ENCODE measurements at places on chromosomes 1 and 21.
A peak's percentile ranks its signal among the peaks of the same experiment; 100 is the strongest.

GRCh38 chr21:45829668-45830067 lies 151.9 kb upstream of the COL6A1 start:
- H3K27me3 ChIP-seq, result no peaks in the 10 kb centered on the region
- no peak for DNase-seq
- H3K27ac ChIP-seq, result no peak overlapping the region
- no peaks in the 10 kb centered on the region for H3K36me3 ChIP-seq
- no peak overlapping the region for H3K4me3 ChIP-seq

GRCh38 chr1:44619261-44619900 lies 54.9 kb downstream of the TMEM53 start:
- peaks cover 18% of the 10 kb centered on the region for H3K27me3 ChIP-seq
- H3K36me3 ChIP-seq, result no peaks in the 10 kb centered on the region
- peak; percentile 82 for DNase-seq
- no peaks in the 10 kb centered on the region for H3K4me1 ChIP-seq
- H3K27ac ChIP-seq, result no peak overlapping the region
- no peak overlapping the region for H3K4me3 ChIP-seq

GRCh38 chr1:10353282-10353681 lies 45.6 kb upstream of the PGD start:
- DNase-seq, result no peak
- no peak overlapping the region for H3K4me3 ChIP-seq
- no peaks in the 10 kb centered on the region for H3K27me3 ChIP-seq
- H3K4me1 ChIP-seq, result no peaks in the 10 kb centered on the region
- H3K36me3 ChIP-seq, result peaks cover 3% of the 10 kb centered on the region
- H3K27ac ChIP-seq, result no peak overlapping the region

DNA sequence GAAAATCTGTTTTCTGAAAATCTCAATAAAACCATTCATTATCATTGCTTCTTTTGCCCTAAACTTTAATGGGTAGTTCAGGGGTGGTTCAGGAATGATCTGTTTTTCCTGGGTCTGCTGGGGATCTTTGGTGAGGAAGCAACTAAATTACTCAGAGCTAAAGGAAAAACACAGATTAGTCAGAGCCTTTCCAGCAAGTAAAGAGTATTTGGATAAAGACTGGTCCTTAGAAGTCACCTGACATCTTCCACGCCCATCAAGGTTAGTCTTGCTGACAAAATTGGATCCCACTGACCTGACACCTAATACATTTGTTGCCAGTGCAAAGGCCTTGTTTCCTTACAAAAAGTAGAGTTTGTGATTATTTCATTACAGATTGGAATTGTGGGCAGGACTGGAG lies 24.2 kb downstream of the HSPA13 start:
- no peaks in the 10 kb centered on the region for H3K27me3 ChIP-seq
- H3K36me3 ChIP-seq, result no peaks in the 10 kb centered on the region
- no peak for DNase-seq
- no peak overlapping the region for H3K27ac ChIP-seq

- no peak overlapping the region for H3K4me3 ChIP-seq
- H3K4me1 ChIP-seq, result peaks cover 2% of the 10 kb centered on the region
- no peaks in the 10 kb centered on the region for H3K27me3 ChIP-seq
- no peak for DNase-seq
- H3K27ac ChIP-seq, result no peak overlapping the region
Observed at GRCh38 chr1:226816576-226816975, 53.8 kb upstream of the PSEN2 start.

DNA sequence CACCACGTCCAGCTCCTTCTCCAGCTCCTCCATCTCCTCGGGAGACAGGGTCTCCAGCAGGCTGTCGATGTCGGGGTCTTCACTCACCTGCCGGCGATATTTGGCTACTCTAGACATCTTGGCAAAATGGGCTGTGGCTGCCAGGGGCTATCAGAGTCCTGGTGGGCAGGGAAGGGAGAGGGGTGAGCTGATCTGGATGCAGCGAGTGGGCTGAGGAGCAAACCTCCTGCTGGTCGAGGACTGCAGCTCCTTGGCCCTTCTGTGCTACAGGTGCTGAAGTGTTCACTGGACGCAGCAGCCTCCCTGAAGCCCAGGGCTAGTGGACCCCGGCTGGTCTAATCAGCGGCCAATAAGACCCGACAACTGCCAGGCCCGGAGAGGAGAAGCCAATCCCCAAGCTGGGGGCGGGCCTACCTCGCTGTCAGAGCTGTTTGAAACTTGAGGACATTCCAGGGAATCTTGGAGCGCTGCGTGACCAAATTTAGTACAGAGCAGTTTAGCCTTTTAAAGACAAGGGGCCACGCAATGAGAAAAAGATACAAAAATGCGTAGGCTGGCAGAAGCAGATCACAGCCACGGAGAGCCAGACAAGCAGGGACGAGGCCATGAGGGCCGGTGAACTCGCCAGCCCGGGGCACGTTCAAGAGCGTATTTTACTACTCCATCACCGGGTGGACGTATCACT lies at the start of gene LMOD1:
Gene LMOD1, minus strand, starts transcription at position 325 of the 685 bp plus-strand sequence. Its CDS starts 208 bp downstream, at position 117.
- H3K27me3 ChIP-seq, result no peaks in the 10 kb centered on the region
- no peaks in the 10 kb centered on the region for H3K36me3 ChIP-seq
- H3K4me1 ChIP-seq, result no peaks in the 10 kb centered on the region
- peak within 1 kb of the TSS; percentile 55 for H3K4me3 ChIP-seq
- peak within 1 kb of the TSS; percentile 76 for H3K27ac ChIP-seq
- peak; percentile 97 for DNase-seq

DNA sequence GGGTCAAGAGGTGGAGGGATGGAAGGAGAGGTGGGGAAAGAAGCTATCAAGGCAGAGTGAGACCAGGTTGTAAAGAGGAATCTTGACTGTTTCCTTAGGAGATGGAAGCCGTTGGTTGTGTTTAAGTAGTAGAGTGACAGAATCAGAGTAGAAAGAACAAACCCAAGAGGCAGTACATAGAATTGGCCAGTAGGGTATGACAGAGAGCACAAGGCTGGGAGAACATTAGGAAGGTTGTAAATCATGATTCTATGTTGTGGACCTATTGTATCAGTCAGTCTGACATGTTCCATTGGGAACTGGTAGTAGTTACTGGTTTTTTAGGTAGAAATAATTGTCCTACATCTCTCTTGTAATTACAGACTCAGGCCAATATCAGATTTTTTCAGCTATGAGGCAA lies 486.9 kb upstream of the USP24 start:
- no peaks in the 10 kb centered on the region for H3K4me1 ChIP-seq
- H3K27me3 ChIP-seq, result no peaks in the 10 kb centered on the region
- no peak for DNase-seq
- no peak overlapping the region for H3K4me3 ChIP-seq
- H3K36me3 ChIP-seq, result no peaks in the 10 kb centered on the region

DNA sequence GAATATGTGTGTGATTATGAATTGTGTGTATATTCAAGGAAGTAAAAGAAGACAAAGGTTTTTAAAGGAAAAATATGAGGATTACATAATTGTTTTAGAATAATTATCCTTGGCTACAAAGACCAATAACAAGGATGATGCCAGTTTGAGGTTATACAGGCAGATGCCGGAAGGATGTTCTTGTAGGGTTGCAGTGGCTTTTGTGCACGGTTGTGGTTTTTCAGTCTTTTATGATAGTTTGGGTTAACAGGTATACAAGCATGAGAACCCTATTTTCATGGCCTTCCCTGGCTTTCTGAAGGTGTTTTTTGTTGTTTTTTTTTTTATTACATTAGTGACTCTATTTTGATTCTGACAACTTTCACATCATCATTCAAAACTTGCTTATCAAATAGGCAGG lies 4.9 kb downstream of the CR2 start:
- no peak for DNase-seq
- peaks cover 9% of the 10 kb centered on the region for H3K27me3 ChIP-seq
- H3K27ac ChIP-seq, result no peak overlapping the region
- H3K36me3 ChIP-seq, result no peaks in the 10 kb centered on the region
- H3K4me1 ChIP-seq, result no peaks in the 10 kb centered on the region

- no peaks in the 10 kb centered on the region for H3K27me3 ChIP-seq
- H3K36me3 ChIP-seq, result no peaks in the 10 kb centered on the region
- peak; percentile 96 for DNase-seq
Observed at GRCh38 chr1:183023146-183023600, at the start of gene LAMC1. TSS of gene LAMC1 (plus strand) at chr1:183023420. CDS start at chr1:183023717, 297 bp downstream.

- no peak overlapping the region for H3K27ac ChIP-seq
- no peak overlapping the region for H3K4me3 ChIP-seq
- no peaks in the 10 kb centered on the region for H3K4me1 ChIP-seq
- no peak for DNase-seq
- no peaks in the 10 kb centered on the region for H3K27me3 ChIP-seq
Observed at GRCh38 chr1:66506393-66506687, 27.6 kb upstream of the SGIP1 start.

GRCh38 chr1:118871582-118872171 lies 116.5 kb downstream of the TBX15 start:
- H3K36me3 ChIP-seq, result no peaks in the 10 kb centered on the region
- H3K27ac ChIP-seq, result no peak overlapping the region
- H3K4me1 ChIP-seq, result no peaks in the 10 kb centered on the region
- no peak overlapping the region for H3K4me3 ChIP-seq
- DNase-seq, result no peak

DNA sequence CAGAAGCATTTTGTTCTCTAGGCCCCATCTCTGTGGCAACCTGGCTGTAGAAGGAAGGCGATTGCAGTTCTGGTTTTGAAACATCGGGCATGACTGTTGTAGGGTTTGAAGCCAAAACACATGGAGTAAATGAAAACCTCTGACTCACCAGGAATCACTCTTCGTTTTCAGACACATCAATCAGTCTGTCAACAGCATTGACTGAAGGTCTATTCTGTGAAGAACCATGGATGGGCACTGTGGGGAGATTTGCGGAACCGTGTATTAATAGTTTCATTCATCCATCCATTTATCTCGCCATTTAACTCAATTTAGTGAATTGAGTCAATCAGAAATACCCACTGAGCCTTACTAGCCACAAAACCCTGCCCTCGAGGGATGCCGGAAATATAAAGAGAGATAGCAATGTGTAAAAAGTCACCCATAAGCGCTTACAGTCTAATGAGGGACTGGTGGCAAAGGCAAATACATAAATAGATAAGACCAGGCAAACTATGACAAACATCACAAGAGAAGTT lies 364.6 kb upstream of the PROX1 start:
- H3K27ac ChIP-seq, result no peak overlapping the region
- no peak overlapping the region for H3K4me3 ChIP-seq
- no peaks in the 10 kb centered on the region for H3K27me3 ChIP-seq

DNA sequence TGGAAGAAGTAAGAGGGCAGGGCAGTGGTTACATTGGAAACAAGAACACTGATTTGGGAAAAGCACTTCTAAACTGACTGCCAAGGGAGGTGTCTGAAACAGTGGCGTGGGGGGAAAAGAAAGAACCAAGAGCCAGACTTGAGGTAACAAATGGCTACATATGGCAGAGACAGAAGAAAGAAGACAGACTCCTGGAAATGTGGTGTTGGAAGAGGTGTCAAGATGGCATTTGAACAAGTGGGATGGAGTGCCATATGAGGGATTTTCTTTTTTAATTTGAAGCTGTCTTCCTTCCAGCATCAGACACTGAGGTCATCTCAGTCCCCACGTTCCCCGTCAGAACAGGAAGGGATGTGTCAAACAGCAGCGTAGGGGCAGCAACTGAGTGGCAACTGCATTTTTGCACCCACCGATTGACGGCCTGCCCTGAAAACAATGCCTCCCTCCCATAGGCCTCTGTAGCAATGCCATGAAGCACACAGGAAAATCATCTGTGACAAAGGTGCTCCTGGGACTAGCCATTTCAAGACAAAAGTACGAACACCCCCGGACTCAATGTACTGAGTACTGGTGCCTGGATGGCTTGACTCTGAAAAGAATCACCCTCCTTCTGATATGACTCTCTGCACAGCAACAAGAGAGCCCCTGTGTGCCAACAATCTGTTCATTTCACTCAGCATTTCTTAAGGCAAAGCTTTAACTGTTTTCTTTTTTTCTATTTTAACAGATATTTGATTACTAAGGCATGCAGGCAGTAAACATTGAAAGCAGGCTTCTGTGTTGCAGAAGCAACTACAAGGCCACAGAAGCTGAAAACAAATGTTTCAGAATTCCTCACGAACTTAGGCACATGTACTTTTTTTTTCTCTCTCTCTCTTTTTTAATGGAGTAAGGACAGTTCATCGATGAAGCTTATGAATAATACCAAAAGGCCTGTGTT lies 37.0 kb downstream of the LPAR3 start:
- no peak overlapping the region for H3K27ac ChIP-seq
- no peak overlapping the region for H3K4me3 ChIP-seq
- DNase-seq, result no peak

- H3K27me3 ChIP-seq, result no peaks in the 10 kb centered on the region
- H3K4me1 ChIP-seq, result peaks cover 14% of the 10 kb centered on the region
- H3K36me3 ChIP-seq, result no peaks in the 10 kb centered on the region
Observed at GRCh38 chr1:214496126-214496525, 55.3 kb downstream of the PTPN14 start.

- DNase-seq, result peak; percentile 57
- H3K36me3 ChIP-seq, result no peaks in the 10 kb centered on the region
- H3K27ac ChIP-seq, result no peak within 1 kb of the TSS
- peaks cover 13% of the 10 kb centered on the region for H3K27me3 ChIP-seq
- no peak within 1 kb of the TSS for H3K4me3 ChIP-seq
Observed at GRCh38 chr1:151720974-151721787, at the start of gene RIIAD1. TSS of gene RIIAD1 (plus strand) at chr1:151721522. CDS start at chr1:151721537, 15 bp downstream.

DNA sequence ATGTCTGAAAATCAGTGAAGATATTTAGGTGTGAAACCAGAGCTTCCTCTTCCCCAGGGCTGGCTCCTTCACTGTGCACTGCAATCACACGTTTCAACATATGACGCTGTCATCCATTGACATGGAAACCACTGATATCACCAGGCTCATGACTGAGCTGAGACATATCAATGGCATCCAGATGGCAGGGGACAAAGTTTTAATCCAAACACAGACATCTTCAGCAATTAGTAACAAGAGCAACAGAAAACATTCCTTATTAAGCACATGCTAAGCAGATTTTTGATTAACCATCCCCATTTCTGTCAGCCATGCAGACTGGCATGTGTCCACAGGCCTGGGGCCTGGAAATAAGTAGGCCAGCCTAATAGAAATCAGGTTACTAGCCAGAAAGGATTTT lies 108.0 kb upstream of the ADAR start:
- no peak overlapping the region for H3K4me3 ChIP-seq
- H3K4me1 ChIP-seq, result peaks cover 2% of the 10 kb centered on the region
- no peak for DNase-seq
- H3K27ac ChIP-seq, result no peak overlapping the region

DNA sequence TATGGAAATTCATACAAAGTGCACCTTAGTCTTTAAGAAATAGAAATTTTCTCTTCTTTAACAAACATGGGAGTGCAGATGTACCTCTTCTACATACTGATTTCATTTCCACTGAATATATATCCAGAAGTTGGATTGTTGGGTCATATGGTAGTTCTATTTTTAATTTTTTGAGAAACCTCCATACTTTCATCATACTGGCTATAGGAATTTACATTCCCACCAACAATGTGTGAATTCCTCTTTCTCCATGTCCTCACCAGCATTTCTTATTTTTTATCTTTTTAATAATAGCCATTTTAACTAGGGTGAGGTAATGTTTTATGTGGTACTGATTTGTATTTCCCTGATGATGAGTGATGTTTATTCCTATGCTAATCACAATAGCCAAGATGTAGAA lies 87.5 kb downstream of the RGS2 start:
- DNase-seq, result no peak
- no peak overlapping the region for H3K27ac ChIP-seq
- H3K27me3 ChIP-seq, result no peaks in the 10 kb centered on the region
- H3K4me1 ChIP-seq, result no peaks in the 10 kb centered on the region
